Hepatic stellate cell (primary cell): ENCODE measurements at places on chromosomes 5 and 9.
A peak's percentile ranks its signal among the peaks of the same experiment; 100 is the strongest.

DNA sequence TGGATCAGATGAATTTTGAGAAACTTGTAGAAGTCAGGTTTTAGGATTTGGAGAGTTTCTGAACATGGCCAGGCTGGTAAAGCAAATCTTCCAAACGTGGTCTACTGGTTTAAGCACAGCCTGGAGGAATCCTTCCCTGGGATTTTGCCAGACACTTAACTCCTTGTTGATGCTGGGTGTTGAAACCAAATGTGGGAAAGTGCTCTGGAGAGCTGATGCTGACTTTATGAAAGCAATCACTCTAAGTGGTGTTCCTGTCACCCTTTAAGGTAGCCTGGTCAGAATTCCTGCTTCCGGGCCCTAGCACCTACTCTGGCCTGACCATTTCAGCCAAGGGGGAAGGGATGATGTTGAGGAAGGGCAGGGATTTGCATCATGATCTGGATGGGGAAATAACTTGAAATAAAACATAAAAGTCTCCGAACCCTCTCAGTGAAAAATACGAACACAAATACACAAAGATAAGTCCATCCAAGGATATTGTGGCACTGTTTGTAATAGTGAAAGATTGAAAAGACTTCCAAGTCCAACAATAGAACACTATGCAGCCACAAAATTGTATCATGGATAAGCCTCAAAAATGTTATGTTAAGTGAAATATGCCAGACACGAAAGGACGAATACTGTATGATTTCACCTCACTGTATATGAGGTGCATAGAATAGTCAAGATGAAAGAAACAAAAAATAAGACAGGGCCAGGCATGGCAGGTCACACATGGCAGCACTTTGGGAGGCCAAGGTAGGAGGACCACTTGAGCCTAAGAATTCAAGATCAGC is 57.7 kb downstream of the PDE6A start:
- no peak for DNase-seq

- no peak for DNase-seq
Observed at GRCh38 chr9:129667378-129667777, 1.9 kb downstream of the PRRX2 start.

GRCh38 chr9:127779136-127779981 is 893 bp upstream of the SH2D3C start:
- no peak for DNase-seq

DNA sequence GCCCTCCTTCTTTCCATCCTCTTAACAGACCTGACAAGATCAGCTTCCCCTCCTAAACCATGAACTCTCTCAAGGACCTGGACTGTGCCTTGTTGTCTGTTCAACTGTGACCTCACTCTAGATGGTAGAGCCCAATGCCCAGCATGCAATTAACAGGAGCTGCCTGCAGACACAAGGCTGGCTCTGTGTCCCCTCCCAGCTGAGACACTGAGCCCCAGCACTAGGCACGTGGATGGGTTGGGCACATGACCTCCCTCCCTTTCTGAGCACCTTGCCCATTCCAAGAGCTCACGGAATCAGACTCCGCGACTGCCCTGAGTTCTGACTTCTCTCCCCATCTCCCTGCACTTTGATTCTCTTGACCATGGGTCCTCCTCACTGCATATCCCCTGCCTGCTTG is 93.5 kb upstream of the LRRTM2 start:
- no peak for DNase-seq

- DNase-seq = no peak
Observed at GRCh38 chr5:88826646-88827585, 56.1 kb downstream of the MEF2C start.

GRCh38 chr9:98874721-98875255 is 67.3 kb downstream of the GALNT12 start:
- DNase-seq = no peak

DNA sequence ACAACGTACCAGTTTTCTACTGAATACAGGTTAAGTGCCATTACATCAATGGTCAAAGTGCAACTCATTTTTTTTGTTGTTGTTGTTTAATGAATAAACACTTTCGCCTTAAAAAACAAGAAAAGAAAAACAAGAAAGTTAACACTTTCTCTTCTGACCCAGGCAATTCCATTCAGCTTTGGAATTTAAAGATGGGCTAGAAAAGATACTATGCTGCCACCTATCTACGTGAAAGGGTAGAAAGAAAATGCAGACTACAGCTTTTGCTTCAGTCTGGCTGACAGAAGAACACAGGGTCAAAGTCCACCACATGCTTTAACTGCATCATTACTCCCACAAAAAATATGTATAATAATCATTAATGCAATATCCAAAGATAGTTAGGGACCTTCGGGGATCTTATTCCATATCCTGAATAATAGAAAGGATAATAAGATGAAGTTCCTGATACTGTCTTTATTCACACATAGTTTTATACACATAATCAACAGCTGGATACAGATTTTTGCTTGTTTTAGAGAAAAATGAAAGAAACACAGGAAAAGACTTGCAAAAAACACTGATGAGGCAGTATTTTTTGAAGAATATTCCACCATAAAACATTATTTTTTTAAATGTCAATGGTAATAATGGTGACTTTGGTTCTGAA is 40.4 kb downstream of the ZDHHC21 start:
- no peak for DNase-seq

- DNase-seq = no peak
Observed at GRCh38 chr5:179766021-179766725, 27.6 kb upstream of the LTC4S start.

DNA sequence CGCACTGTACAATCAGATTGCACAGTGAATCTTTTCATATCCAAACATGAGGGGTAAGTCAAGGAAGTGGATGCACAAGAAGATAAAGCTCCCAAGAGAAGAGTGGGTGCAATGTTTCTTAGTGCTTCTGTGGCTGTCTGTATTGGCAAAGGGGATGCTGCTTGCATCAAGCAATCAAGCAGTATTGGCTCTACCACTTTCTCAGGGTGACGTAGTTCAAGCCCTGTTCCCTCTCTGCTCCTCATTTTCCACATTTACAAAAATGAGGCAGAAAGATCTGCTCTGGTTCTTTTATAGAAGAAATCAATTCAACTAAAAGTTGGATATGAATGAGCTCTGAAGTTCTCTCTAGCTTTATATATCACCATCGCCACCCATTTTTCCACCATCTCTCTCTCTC is 2.3 kb downstream of the TNFSF8 start:
- no peak for DNase-seq

DNA sequence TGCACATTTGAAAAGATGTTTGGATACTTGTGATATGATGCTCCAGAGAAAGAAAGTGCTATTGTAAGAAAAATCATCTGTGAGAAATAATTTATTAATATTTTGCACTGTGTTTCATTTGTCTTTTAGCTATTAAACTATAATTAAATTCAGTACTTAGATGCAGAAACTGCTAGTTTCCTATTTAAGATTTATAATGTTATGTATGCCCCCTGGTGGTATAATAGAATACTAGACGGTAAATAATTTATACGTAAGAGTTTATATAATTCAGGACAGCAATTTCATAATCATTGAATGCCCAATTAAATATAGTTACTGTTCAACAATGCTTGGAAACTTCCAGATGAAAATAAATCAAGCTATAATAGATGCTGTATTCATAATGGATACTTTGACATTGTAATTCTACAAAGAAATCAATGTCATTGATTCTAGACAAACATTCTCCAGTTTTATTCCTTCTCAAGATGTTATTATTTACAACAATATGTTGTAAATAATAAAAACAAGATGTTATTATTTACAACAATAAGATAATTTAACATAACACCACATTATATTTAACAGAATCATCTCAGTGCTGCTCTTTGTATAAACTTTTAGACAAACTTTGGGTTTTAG is 101.0 kb downstream of the TMEM232 start:
- DNase-seq = no peak

- DNase-seq = no peak
Observed at GRCh38 chr9:38114905-38115304, 45.9 kb upstream of the SHB start.

DNA sequence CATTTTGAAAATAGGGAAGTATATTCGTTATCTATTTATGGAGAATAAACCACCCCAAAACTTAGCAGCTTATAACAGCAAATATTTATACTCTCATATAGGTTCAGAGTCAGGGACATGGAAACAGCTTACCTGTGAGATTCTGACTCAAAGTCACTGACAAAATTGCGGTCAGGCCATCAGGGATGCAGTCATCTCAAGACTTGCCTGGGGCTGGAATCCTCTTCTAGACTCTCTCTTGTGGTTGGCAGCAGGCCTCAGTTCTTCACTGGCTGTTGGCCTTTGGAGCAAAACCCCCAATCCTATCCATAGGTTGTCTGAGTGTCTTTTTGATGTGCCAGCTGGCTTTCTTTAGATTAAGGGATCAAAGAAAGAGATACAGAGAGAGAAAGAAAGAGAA is 275.6 kb downstream of the SEC61B start:
- DNase-seq = no peak

DNA sequence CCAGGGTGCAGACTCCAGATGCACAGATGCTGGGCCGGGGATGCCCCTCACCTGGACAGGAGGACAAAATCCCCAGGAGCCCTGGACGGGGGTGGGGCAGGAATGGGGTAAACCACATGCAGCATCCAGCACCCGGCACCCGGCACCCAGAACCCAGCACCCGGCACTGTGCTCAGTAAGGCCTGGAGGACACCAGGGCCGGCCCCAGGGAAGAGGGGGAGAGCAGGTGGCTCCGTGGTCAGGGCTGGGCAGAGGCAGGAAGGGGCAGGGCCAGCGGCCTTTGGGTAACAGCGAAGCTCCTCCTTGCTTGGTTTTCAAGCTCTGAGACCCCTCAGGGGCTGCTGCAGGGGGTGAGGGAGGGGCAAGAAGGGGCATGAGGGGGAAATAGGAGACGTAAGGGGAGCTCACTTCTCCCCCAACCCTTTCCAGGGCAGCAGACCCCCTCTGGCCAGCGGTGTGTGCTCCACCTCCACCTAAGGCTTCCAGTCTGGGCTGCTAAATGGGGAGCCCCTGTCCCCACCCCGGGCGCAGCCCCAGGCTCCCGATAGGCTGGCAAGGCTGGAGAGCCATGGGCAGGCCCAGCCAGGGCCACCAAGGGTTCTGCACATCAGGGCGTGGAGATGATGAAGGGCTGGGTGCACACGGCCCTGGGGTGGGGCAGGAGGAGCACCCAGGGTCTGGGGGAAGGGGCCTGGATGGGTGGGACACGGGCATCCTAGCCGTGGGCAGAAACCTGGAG is 17.8 kb upstream of the SLC6A19 start:
- no peak for DNase-seq

DNA sequence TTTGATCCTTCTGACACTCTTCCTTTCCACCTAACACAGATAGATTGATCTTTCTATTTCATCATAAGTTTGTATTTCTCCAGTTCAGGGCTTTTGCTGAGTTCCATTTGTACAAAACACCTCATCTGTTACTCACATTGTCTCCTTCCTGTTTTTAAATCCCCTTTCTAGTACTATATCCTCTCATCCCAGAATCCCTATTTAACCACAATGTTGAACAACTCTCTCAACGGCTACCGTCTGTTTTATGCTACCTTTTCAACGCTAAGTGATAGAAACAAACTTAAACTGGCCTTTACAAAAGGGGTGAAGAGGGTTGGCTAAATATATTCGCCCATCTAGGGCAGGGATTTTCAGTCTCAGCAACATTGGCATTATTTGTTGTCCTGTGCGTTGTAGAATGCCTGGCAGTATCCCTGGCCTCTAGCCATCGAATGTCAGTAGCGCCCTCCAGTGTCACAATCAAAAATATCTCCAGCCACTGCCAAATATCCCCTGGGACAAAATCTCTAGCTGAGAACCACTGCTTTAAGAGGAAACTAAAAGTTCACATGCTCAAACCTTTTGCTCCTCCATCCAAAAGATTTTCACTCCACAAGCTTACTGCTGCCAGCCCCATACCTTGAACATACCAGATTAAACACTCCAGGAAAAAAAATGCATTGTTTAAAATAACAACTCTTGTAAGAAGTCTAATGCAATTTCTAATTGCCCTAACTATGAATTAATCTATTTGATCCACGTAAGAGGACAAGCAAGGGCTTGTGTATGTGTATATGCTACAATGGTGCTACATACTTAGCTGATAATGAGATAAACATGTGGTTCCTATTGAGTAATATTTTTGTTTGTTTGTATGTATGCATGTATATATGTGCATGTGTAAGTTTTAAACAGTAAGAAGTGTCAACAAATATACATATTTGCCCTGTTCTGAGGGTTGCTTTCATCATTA is 344.0 kb downstream of the PTPRD start:
- DNase-seq = no peak

GRCh38 chr5:3889412-3890142 is 293.9 kb downstream of the IRX1 start:
- no peak for DNase-seq

- no peak for DNase-seq
Observed at GRCh38 chr5:50623666-50624065, 42.8 kb upstream of the PARP8 start.

DNA sequence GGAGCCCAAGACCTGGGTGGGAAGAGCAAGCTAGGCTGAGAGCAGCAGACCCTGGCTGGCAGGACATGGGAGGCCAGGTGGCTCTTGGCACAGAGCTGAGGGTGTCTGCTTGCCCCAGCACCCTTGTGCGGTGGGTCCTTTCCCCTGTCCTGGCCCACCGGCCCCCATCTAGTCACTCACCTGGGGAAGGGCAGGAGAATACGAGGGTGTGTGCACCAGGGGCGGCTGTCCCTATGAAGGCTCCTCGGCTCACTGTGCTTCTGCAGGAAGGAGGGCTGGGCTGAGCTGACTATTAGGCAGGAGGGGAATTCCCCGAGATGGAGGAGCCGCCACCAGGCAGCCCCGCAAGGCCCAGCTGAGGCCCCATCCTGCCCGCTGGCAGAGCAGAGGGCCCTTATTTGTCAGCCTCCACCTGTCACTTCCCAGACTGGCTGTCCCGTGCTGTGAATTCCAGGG is 6.1 kb upstream of the TNIP1 start:
- no peak for DNase-seq

GRCh38 chr5:124649491-124650146 is 96.8 kb downstream of the ZNF608 start:
- peak; percentile 86 for DNase-seq

GRCh38 chr9:123418506-123418905 is 62.5 kb downstream of the CRB2 start:
- DNase-seq = no peak

- no peak for DNase-seq
Observed at GRCh38 chr9:127237801-127238200, 26.8 kb upstream of the GARNL3 start.

DNA sequence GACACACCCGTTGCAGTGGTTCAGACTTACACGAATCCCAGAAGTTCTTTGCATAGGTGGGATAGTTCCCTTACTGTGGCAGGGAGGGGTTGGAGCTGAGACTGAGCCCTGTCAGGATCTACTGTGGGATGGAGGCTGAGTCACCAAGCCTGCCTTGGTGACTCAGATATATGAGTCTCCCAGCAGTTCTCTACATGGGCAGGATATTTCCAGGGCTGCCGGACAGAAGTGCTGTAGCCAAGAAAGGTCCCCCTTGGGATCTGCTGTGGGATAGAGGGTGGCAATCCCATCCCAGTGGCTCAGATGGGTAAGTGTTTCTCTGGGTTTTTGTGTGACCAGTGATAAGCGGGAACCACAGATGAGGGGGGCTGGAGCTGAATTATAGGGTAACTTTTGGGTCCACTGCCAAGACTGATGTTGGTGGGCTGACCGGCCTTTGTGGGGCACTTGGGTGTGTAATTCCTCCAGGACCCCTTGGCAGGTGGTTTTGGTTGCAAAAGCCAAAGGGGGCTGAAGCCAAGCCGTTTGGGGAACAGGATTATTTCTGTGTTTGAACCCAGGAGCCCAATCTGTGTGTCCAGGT is 18.7 kb downstream of the XRCC4 start:
- peak; percentile 58 for DNase-seq
